Inflammatory macrophage treated with lipopolysaccharide for 1 hour (primary cell): ENCODE measurements at places on chromosomes 4 and X.

DNA sequence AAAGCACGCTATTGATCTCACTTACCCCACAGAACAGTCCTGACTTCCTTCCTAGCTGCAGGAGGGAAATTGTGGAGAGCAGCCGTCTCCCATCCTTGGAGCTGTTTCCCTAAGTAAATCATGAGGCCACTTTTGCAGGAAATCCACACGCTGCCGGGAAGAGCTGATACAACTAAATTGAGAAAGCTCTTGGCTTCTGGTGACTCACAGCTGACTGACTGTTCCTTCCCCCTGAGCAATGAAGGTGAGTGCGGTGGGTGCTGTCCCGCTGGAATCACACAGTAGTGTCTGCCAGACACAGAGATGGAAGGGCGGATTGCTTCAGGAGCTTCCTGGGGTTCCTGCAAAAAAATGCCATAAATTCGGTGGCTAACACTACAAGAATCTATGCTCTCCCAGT, 268.9 kb downstream of the ASMT start:
- DNase-seq: no peak

- DNase-seq: no peak
These were observed 575 bp downstream of the SLC25A6 start for GRCh38 chrX:1391370-1391706.

GRCh38 chr4:174198828-174199227, 84.6 kb downstream of the FBXO8 start:
- no peak for DNase-seq

DNA sequence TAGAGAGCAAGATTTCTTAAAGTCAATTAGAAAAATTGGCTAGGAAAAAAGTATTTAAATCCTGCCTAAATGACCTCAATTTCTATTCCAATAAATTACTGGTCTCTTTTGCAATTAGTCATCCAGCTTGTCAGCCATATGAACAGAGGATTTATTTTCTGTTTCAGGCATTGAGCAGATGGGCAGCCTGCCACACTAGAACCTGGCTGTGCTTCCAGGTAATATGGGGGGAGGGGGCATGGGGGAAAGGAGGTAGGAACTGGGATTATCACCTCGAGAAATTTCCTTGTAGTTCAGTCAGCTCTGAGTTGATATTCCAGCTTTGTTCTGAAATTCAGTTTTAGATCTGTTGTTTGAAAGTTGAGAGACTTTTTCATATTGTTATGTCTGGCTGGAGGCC, 206.3 kb upstream of the LCORL start:
- no peak for DNase-seq

DNA sequence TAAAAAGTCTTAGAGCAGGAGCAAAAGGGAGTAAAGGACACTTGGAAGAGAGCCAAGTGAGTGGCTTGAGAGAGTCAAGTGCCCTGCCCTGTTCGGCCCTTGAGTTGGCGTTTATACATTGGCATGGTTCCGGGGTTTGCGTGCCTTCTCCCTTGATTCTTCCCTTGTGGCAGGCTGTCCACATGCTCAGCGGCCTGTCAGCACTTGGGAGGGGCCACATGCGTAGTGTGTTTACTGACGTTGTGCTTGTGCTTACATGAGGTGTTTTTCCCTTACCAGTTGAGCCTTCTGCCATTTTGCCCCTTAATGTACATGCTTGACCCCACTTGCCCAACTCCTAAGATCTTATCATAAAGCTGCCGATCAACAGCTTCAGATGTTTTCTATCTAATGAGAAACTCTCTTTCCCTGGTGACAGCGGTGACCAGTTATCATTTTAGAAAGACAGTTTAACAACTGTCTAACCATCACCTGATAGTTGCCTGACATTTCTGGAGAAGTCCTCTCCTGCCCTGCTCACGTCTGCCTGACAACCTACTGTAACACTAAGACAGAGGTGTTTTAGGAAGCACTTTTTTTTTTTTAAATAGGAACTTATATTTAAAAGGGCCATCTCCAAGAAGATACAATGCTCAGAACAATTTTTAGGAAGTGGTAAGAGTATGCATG, 49.5 kb upstream of the GC start:
- DNase-seq: no peak

GRCh38 chrX:151151665-151152267, 24.6 kb upstream of the GPR50 start:
- peak; percentile 62 for DNase-seq
